Uterus (tissue), 4 donors: ENCODE measurements at places on chromosomes 7 and 10.

GRCh38 chr10:3396116-3396515 is 223.5 kb upstream of the PITRM1 start:
- no peak for DNase-seq

DNA sequence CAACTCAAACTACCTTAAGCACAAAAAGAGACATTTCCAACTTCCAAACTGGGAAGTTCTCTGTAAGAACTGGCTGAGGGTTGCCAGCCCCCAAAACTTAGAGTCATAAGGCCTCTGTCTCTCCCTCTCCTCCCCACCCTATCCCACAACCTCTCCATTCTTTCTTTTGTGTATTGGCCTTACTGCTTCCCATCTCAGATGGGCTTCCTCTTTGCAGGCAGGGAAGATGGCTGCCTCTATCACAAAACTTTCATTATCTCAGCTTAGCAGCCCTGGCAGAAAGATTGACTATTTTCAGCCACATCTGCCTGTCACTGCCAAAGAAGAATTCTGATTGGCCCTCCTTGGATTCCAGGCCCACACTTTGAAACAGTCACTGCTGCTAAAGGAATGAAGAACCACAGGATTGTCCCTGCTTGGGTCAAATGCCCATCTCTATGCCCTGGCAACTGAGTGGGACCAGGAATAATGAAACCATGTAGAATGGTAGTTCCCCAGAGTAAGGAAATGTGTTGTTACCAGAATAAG is 58.0 kb upstream of the PRKAR2B start:
- DNase-seq: no peak

DNA sequence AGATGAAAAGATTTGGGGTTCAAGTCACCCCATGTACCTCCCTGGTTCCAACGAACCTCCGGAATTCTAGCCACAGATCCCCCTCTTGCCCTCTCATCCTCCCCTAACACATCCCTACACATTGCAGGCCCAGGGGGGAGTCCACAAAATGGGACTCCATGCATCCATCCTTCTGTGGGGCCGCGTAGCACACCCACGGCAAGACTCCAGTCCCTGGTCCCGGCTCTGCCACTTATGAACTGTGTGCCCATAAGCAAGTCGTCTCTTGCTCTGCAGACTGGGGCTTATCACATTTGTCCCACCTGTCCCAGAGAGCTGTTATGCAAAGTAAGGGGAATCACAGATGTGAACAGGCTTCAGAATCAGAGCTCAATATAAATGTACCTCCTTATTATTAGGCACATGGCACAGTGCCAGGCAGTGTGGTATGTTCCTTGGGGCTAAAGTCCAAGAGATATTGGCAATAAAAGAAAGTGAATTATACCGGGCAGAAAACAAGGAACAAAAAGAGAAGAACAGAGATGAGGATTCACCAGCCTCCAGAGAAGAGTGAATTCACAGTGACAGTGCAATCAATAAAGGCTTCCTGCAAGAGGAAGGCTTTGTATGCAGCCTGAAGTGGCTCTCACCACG is 73.9 kb downstream of the KCNMA1 start:
- no peak for DNase-seq

GRCh38 chr10:16986406-16987205 is 143.0 kb downstream of the CUBN start:
- no peak for DNase-seq

GRCh38 chr10:75211007-75211691 is 553 bp downstream of the VDAC2 start:
- no peak for DNase-seq

GRCh38 chr10:114647545-114648138 is 10.4 kb downstream of the ABLIM1 start:
- DNase-seq: no peak

DNA sequence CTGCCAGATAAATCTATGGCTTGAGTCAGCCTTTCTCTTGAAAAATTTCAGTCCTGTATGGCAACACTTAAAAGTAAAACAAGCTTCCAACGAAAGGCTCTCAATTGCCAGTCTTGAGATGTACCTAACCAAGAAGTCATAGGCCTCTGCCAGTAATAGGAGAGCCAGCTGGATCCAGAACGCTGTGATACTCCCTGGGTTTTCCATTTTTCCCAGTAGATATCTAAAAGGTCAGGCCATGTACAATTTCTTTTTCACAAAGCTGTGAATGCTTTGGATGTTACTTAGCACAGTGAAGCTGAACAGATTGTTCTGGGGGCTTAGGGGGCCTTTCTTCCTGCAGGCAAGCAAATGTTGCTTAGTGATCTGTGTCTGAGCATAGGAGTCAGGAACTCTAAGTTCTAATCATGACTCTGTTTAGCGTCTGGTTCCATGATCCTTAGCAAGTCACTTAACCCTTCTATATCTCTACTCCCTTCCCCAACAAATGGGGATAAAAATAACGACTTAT is 86.5 kb downstream of the ARMH3 start:
- DNase-seq: no peak

DNA sequence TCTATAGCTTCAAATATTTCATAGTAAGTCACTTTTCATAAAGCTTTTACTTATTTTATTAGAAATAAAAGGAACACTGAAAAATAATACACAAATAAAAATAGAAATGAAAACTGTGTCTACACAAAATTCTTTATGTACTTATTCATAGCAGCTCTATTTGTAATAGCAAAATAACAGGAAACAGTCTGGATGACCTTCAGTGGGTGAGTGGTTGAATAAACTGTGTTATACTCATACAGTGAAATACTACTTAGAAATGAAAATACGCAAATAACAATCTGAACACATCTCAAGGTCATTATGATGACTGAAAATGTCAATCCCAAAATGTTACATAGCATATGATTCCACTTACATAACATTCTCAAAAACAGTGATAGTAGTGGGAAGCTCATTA is 138.7 kb upstream of the PCLO start:
- DNase-seq: no peak
